Stimulated activated CD8-positive, alpha-beta memory T cell treated with anti-CD3 and anti-CD28 coated beads, Interleukin-4, amount 100 ng/mL, for 1 hour (primary cell): ENCODE measurements at places on chromosomes 11 and 22.

DNA sequence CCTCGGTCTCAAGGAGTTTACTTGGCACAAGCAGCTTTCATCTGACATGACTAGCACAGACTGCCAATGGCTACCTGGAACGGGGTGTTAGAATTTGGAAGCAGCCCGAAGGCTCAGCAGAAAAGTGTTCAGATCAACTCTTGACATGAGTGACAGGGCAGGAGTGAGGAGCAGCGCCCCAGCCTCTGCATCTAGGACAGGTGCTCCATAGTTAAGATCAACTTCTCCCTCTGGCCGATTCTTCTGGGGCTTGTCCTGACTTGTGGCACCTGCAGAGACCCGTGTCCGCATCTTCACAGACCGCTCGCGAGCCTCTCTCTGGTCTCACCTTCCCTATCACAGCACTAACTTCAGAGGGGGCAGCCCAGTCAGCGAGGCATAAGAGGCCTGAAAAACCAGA lies 42.5 kb upstream of the CHKA start:
- DNase-seq: no peak

- DNase-seq: no peak
Observed at GRCh38 chr11:2945031-2945756, 16.0 kb upstream of the PHLDA2 start.

GRCh38 chr11:1563149-1563638 lies 8.9 kb downstream of the DUSP8 start:
- DNase-seq: no peak

DNA sequence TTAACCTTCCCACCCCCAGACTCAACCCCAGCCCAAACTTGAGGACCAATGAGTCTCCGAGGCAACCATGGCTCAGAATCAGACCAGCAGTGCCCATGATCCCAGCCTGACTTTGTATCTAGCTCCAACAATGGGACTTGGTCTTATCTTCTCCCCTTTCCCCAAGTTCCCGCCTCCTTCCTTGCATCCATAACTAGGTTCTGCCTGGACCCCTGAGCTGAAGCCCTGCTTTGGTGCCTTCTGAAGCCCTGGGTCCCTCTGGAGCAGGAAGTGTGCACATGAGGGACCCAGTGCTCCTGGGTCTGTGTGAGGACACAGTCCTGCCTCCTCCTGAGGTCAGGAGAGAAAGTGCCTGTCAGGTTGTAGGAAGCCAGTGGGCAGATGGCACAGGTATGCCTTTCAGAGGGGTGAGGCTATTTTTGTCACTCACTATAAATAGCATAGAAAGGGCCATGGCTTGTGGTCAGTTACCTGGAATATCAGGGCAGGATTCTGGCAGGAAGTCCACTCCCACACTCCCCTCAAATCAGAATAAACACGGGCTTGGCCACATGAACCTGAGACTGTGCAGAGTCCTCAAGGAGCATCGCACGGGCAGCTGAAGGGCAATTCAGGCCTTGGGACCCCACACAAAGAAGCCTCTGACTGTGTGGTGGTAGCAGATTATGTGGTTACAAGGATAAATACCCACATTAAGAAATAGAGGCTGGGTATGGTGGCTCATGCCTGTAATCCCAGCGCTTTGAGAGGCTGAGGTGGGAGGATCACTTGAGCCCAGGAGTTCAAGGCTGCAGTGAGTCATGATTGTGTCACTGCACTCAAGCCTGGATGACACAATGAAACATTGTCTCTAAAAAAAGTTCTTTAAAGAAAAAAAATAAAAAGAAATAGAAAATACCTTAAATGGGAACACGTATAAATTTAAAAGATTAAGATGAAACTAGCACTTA lies 27.4 kb downstream of the RCN1 start:
- DNase-seq: no peak

DNA sequence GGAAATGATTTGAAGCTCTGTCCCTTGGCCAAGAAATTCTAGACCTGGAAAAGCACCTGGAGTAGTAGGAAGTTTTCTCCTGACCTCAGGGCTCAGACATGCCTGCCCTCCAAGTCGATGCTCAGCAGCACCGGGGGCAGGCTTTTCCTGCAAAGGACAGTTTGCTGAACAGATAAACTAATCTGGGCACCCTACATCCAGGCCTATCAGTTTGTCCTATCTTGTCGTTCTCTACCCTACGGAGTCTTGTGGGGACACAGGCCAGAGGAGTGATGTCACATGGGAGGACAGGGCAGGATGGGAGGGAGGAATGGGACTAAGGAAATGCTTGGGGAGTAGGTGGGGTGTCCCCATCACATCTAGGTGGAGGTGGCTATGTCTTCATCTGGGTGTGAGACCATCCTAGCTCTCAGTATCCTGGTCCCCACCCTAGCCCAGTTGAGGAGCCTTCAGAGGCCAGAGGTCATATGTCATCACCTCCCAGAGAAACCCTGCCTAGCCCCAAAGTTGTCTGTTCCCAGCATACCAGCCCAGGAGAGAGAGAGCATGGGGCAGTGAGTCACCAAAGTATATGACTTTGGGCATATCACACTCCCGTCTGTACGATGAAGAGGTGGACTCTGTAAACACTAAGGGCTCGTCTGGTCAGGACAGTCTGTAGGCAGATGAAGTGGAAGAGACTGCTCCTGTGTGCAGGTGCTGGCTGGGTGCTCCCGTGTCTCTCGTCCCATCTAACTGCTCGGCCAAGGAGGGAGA lies 18.1 kb upstream of the FCHSD2 start:
- no peak for DNase-seq

DNA sequence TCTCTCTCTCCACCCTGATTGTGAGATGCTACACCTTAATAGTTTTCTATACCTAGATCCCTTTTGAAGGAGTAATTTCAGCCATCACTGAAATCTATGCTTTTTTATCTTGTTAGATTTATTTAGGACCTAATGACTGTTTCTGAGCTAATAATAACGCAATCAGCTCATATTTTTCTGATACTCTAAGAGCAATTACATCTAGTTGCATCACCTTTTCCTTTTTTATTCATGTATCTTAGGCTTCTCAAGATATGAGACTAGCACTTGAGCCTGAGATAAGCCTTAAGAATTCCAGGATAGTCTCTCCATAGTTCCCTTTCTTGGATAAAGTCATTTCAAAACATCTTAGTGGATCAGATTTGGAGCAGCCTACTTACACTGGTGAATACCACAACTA lies 25.1 kb upstream of the CAVIN3 start:
- DNase-seq: no peak

GRCh38 chr11:101169944-101170343 lies 40.3 kb upstream of the PGR start:
- DNase-seq: no peak

GRCh38 chr11:124983674-124984511 lies 29.9 kb downstream of the CCDC15 start:
- no peak for DNase-seq

DNA sequence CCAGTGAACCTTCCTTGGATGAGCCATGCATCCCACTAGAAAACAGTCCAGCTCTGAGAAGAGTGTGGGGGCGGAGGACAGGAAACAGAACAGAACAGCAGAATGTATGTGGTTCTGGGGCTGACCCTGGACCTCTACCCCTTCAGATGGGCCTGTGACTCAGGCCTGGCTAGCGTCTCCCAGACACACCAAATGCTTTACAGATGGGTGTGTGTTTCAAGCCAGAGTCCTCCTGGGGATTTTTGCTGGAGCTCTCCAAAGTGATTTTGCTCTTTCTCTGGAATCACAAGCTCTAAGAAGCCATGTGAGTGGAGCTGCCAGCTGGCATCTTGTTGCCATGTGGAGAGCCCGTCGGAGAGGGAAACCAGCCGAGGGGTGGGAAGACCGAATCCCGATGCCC lies 13.2 kb upstream of the C1QTNF4 start:
- no peak for DNase-seq

DNA sequence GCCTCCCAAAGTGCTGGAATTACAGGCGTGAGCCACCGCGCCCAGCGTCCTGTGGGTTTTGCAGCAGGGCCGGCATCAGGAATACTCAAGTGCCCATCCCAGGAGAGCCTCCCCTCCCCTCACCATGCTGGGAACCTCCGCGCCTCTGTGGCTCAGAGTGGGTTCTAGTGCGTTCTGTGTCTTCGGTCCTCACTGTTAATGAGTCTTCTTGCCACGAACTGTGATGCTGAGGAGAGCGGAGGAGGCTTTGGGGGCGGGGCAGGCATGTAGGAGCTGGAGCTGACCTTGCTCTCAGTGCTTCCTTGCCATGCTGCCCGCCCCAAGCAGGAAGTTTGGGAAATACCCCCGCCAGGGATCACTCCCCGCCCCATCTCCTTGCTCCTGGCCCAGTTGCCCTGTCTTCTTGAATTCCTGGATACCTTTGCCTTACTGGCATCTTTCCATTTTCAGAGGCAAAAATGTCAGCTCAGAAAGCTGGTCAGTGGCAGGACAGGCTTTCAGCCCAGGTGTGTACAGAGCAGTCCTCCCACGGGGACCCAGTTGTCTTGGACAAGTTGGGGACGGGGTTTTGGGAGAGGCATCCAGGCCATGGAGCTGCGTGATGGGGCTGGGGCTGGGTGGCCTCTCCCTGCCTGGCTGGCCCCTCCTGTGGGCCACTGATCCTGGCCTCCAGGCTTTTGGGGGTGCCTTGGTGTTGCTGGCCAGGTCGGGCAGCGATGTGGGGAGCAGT lies 5.1 kb downstream of the GRAMD4 start:
- no peak for DNase-seq

GRCh38 chr22:46674906-46675305 lies 54.7 kb downstream of the GRAMD4 start:
- DNase-seq: no peak

DNA sequence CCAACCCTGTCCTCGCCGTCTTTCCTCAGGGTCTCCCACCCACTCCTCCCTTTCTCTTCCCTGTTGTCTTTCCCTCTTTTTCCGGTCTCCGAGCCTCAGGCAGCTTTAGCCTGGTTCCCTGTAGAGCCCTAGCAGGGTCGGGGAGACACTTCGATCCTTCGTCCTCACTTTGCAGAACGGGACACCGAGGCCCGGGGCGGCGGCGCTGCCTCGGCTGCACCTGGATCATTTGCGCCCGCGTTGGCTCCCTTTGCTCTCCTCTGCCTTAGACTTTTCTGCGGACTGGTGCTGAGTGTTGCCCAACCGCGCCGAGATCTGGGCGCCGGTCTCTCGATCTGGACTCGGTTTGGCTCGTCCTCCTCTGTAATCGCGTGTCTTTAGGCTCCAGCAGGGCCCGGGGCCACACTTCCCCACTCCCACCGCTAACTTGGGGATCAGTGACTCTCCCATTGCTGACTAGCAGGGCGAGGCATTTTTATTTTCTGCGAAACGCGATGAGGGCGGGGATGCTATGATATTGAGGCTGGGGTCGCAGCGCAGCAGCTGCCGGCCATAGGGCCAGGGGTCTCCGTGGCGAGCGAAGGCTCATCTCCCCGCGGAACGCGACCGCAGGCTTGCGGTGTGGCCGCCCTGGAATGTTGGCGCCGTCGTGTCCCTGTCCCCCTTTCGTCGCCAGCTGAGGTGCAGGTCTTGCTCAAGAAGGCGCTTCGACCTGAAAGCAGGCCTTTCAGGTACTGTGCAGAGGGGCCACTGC lies 1.6 kb upstream of the E2F8 start:
- DNase-seq: no peak

DNA sequence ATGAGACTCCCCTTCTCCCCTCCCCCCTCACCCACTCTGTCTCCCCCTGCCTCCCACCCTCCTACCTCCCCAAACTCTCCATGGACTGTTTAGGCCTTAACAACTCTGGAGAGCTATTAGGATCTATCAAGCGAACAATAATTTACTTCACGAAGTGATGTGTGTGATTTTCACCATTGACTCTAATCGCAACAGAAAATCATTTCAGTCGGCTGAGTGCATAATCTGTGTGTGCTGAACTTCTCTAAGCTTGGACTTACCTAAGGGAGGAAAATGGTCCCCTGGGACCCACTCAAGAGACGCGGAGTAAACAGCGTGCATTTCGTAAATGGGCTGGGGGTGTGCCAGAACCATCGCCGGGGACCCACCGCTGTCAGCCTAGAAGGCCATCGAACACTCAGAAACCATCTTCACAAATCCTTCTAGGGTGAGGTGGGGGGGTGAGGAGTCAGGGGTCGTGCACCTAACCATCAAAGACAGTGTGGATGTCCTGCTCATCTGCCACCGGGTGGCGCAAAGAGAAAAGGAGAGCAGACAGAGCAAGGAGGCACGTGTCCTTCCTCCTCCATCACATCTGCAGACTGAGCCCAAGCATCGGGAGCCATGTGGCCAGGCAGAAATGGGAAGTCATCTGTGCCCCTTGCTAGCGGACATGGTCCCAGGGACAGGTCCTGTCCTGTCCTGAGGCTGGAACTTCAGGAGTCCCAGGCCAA lies 62.1 kb upstream of the NUP50 start:
- DNase-seq: no peak
